ENCODE measurements at places on chromosomes 1 and 21. TPM values are rescaled to one million over a fixed set of nuclear protein-coding genes. Genes with fewer than 3 reads are reported as not detected.

DNA sequence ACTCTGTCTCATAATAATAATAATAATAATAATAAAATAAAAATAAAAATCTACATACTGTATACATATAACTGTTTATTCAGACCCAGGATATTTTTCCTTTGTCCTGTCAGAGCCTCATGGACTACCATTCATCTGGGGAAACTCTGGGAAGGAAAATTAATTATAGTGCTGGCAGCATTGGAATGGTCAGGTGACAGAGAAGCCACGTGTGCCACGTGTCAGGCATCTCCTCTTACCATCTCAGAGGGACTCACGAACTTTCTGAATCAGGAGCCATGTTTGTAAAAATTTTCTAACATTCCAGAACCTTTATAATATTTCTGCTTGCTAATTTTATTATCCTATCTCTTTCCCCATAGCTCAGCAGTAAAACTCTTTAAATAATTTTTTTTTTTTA is 97.8 kb upstream of the HNRNPU start:
- no peak overlapping the region for H3K27ac ChIP-seq
- no peak for DNase-seq
- no peaks in the 10 kb centered on the region for H3K4me1 ChIP-seq
- no peaks in the 10 kb centered on the region for H3K36me3 ChIP-seq
- no peak overlapping the region for H3K4me3 ChIP-seq

GRCh38 chr21:40471103-40471502 is 375.9 kb downstream of the DSCAM start:
- H3K4me1 ChIP-seq, result no peaks in the 10 kb centered on the region
- H3K27ac ChIP-seq, result no peak overlapping the region
- H3K27me3 ChIP-seq, result no peaks in the 10 kb centered on the region
- no peak overlapping the region for H3K4me3 ChIP-seq
- no peak for DNase-seq
- H3K36me3 ChIP-seq, result peaks cover 47% of the 10 kb centered on the region

GRCh38 chr21:32064281-32064910 is 191.6 kb downstream of the HUNK start:
- H3K4me3 ChIP-seq, result no peak overlapping the region
- no peak overlapping the region for H3K27ac ChIP-seq
- H3K36me3 ChIP-seq, result no peaks in the 10 kb centered on the region

DNA sequence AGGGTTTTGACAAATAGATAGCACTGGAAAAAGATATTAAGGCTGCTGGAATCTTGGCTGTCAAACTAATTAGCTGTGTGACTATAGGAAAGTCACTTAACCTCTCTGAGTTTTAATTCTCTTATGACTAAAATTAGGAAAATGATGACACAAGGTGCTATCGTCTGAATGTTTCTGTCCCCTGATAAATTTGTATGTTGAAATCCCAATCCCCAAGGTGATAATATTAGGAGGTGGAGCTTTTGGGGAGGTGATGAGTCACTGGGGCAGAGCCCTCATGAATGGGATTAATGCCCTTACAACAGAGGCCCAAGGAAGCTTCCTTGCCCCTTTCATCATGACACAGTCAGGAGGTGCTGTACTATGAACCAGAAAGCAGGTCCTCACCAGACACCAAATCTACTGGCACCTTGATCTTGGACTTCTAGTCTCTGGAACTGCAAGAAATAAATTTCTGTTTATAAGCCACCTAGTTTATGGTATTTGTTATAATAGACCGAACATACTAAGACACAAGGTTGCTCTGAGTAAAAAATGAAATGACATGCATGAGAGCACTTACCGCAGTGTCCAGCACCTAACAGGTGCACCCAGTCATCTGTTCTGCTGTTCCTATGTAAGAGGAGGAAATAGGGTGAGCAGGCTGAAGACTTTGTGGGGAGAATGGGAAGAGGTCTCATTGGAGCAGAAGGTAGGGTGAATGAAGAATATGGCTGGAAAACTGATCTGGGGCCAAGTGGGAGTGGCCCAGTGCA is 26.3 kb upstream of the DISP1 start:
- no peaks in the 10 kb centered on the region for H3K4me1 ChIP-seq
- no peak overlapping the region for H3K4me3 ChIP-seq
- no peak for DNase-seq
- no peaks in the 10 kb centered on the region for H3K27me3 ChIP-seq
- no peak overlapping the region for H3K27ac ChIP-seq

- H3K4me1 ChIP-seq, result peaks cover under 1% of the 10 kb centered on the region
- no peak overlapping the region for H3K4me3 ChIP-seq
- DNase-seq, result no peak
- H3K27ac ChIP-seq, result no peak overlapping the region
Observed at GRCh38 chr21:35945089-35945671, 115.1 kb downstream of the SETD4 start.

- peaks cover 5% of the 10 kb centered on the region for H3K27me3 ChIP-seq
- no peaks in the 10 kb centered on the region for H3K36me3 ChIP-seq
- H3K27ac ChIP-seq, result no peak overlapping the region
- DNase-seq, result no peak
Observed at GRCh38 chr1:201610858-201611257, 71.9 kb downstream of the NAV1 start.

GRCh38 chr1:29744684-29745490 is 508.6 kb downstream of the PTPRU start:
- no peak for DNase-seq
- H3K4me1 ChIP-seq, result no peaks in the 10 kb centered on the region
- H3K27ac ChIP-seq, result no peak overlapping the region
- H3K36me3 ChIP-seq, result no peaks in the 10 kb centered on the region

DNA sequence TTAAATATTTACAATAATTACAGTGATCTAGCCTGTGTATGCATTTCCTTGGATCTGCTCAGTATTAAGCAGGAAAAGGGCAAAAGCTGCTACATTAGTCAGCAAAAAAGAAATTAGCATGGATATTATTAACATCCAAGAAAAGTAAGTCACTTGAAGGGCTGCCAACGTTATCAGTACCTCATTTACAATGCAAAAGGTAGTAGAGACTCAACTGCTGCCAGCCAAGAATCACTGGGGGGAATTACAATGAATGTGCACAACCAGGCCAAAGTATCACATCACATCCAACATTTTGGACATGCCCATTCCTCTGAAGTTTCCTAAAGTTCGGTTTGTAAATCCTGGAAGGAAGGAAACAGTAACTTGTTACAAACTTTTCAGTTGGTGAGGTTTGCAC is 1.9 kb downstream of the CNN3 start:
- H3K4me3 ChIP-seq, result peak overlapping the region; percentile 99
- DNase-seq, result no peak
- H3K36me3 ChIP-seq, result peaks cover 41% of the 10 kb centered on the region
- peaks cover 20% of the 10 kb centered on the region for H3K4me1 ChIP-seq
- H3K27me3 ChIP-seq, result no peaks in the 10 kb centered on the region
- H3K27ac ChIP-seq, result peak overlapping the region; percentile 100

DNA sequence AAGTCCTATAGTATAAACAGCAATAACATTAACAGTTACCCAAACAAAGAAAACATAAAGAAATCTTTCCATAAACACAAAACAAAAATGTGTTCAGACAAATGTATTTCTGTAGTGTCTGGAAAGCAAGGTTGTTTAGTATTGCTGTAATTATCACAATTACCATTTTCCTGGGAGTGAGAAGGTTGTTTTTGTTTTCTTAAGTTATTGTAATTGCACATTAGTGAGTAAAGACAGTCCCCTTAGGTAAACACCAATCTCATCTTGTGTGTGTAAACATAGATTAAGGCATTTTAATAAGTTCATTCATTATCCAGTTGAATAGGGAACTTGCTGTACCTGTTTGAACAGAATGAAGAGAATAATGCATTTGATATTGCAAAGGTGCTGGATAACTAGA is 356.9 kb upstream of the ADGRL4 start:
- no peaks in the 10 kb centered on the region for H3K27me3 ChIP-seq
- no peaks in the 10 kb centered on the region for H3K36me3 ChIP-seq
- H3K4me3 ChIP-seq, result no peak overlapping the region
- H3K27ac ChIP-seq, result no peak overlapping the region
- no peaks in the 10 kb centered on the region for H3K4me1 ChIP-seq

- no peaks in the 10 kb centered on the region for H3K36me3 ChIP-seq
- no peak overlapping the region for H3K27ac ChIP-seq
- H3K4me1 ChIP-seq, result peaks cover 15% of the 10 kb centered on the region
- no peak overlapping the region for H3K4me3 ChIP-seq
- no peaks in the 10 kb centered on the region for H3K27me3 ChIP-seq
Observed at GRCh38 chr1:93703643-93704042, 22.0 kb upstream of the BCAR3 start.

DNA sequence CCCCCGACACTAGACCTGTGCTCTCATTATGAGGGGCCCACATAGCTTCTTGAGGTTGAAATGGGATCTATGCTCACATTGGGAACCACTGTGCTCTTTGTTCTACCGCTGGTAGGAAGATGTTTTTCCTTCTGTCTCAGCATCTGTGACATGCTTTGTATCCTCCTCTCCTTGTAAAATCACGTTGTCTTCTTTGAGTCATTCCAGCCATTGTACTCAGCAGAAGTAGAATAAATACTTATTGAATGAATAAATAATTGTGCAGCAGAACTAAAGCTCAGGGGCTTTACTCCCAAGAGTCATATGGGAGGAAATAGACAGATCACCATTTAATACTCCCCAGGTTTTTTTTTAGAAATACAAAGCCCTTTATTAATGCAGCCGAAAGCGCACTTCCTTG is 66.3 kb upstream of the EDEM3 start:
- no peak for DNase-seq
- H3K4me3 ChIP-seq, result no peak overlapping the region
- no peaks in the 10 kb centered on the region for H3K36me3 ChIP-seq
- no peak overlapping the region for H3K27ac ChIP-seq
- H3K27me3 ChIP-seq, result no peaks in the 10 kb centered on the region

DNA sequence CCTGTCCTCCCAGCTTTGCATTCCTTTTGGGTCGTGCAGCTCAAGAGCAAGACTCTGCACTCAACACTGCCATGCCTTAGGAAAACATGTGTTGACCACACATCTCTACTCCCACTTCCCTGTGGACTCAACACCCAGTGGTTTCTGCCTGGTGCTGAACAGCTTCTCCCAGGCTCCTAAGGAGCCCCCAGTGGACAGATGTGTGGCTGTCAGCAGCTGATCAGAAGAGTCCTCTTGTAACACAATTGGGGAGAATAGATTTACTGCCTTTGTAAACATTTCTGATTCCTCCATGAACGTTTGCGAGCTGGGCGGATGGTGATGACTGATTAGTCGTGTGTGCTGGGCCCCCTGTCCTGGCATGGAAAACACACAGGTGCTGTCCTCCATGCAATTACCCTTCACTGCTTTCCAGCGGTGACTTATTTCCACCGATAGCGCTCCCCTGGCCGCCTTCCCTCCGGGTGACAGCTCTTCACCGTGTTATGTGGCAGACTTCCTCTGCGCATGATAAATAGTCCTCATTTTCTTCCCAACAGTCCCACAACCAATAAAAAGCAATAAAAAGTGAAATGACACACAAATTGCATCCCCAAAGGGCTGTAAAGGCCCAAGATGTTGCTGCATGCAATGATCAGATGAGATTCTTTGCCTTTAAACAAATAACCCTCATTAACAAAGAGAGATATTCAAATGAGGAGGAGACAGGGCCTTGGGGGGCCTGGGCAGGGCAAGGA is 249.4 kb upstream of the AJAP1 start:
- H3K27ac ChIP-seq, result no peak overlapping the region
- no peaks in the 10 kb centered on the region for H3K4me1 ChIP-seq
- DNase-seq, result peak; percentile 45
- H3K4me3 ChIP-seq, result no peak overlapping the region

Gene WNT9A
- 1.5 TPM for total RNA-seq

Gene TRIM45
- total RNA-seq, result 16.5 TPM

Gene HSPB7
- not detected for total RNA-seq

Gene PCP4
- total RNA-seq, result 0.44 TPM

Gene MED8
- 16.1 TPM for total RNA-seq

Gene A3GALT2
- not detected for total RNA-seq

Gene CFAP74
- 0.34 TPM for total RNA-seq

All from endodermal cell (in vitro differentiated cells).